OCI-LY7 (cell line): ENCODE measurements at places on chromosomes 4 and X.

- no peak for DNase-seq
Measured at GRCh38 chrX:793216-793770, 162.7 kb downstream of the SHOX start.

DNA sequence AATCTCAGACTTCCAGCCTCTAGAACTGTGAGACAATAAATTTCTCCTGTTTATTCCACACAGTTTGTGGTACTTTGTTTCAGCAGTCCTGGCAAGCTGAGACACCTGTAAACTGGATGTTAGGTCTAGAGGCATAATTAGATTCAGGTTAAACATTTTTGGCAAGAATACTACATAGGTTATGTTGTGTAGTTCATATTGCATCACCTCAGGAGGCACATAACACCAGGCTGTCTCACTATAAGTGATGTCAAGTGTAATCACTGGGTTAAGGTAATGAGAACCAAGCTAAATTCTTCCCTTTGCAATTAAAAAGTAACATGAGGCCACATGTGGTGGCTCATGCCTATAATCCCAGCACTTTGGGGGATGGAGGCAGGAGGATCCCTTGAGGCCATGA, 214.2 kb downstream of the ZNF674 start:
- DNase-seq = no peak

DNA sequence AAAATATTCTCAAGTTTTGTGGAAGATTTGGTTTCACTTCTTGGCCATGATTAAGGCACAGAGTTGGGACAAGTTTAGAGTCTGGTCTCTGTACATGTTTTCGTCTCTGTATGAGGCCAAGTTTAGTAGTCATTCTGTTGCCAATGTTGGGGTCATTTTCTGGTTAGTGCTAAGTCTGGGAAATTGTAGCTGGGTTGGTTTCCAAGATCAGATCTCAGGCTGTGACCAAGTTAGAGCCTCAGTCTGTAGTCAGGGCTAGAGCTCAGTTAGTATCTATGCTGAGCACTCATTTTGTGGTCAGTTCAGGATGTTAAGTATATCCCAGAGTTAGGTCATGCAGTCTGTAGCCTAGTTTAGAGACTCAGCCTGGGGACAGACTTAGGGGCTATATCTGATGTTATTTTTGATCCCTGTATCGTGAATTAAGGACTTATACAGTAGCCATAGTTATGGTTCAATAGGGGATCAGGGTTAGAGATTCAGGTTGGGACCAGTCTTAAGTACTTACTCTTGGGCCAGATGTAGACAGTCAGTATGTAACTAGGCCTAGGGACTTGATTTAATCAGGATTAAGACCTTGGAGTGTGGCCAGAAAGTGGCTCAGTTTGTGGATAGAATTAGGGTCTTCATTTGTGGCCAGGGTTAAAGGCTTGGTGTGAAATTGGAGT, 6.6 kb upstream of the ENOX2 start:
- no peak for DNase-seq

- no peak for DNase-seq
Measured at GRCh38 chr4:1402516-1403091, 3.6 kb downstream of the NKX1-1 start.

DNA sequence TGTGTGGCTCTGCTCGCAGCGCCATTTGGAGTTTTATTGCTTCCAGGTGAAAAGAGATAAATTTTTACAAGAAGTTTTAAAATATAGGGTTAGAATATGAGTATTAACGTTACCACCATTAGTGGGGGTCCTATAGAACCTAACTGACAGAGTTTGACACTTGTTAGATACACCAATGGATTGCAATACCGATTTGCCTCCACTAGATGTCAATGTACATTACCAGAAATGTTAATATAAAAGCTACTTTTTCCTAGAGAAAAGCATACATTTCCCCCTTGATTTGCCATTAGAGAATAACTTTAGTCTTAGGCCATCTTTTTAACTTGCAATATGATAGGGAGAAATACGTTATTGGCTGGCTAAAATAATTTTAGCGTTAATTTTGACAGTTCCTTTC, 108.4 kb downstream of the LINC00632 start:
- peak; percentile 58 for DNase-seq

- no peak for DNase-seq
Measured at GRCh38 chrX:84118769-84119168, 69.2 kb downstream of the RPS6KA6 start.

- no peak for DNase-seq
Measured at GRCh38 chr4:81422595-81422994, 49.1 kb downstream of the RASGEF1B start.

DNA sequence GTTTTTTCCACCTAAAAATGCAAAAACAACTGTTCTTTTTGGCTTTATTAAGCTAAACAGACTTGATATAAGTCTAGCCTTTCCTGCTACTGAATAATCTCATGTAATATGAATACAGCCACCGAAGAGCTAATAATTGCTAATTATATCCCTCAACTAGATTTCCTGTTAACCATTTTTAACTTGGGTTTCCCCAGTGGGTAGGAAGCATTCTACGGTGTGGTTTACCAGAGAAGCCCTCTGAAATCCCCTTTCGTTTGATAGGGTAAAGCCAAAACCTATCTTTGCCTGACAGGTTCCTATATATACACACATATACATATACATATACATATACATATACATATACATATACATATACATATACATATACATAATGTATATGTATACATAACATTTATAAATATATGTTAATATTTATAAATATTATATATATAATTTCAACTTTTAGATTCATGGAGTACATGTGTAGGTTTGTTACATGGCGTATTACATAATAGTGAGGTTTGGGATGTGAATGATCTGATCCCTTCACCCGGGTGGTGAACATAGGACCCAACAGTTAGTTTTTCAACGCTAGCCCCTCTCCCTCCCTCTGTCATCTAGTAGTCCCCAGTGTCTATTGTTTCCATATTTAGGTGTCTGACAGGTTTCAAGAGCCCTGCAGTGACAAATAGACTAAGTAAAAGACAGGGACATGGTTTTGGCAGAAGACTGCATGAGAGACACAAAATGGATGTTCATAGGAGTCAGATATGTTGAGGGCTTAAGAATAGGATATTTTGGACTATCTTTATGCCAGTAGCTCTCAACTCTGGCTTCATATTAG, 62.4 kb downstream of the ATXN3L start:
- no peak for DNase-seq

- DNase-seq = peak; percentile 67
Measured at GRCh38 chr4:77052352-77052751, 23.4 kb downstream of the CCNI start.

DNA sequence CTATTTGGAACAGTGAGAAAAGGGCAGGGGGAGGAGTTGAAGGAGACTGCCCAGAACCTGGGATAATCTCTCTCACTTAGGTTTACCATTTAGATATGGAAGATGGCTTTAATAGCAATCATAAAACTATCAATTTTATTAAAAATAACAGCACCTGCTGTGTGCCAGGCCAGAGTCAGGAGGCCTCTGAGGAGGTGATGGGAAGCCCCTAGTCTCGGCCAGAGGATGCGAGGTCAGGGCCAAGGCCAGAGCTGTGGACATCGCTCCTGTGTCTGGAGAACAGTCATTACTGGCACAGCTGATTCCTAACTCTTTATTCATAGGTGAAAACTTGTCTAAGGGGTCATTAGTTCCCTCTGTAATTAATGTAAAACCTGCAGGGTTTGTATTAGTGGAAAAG, 4.2 kb upstream of the IQSEC2 start:
- no peak for DNase-seq

DNA sequence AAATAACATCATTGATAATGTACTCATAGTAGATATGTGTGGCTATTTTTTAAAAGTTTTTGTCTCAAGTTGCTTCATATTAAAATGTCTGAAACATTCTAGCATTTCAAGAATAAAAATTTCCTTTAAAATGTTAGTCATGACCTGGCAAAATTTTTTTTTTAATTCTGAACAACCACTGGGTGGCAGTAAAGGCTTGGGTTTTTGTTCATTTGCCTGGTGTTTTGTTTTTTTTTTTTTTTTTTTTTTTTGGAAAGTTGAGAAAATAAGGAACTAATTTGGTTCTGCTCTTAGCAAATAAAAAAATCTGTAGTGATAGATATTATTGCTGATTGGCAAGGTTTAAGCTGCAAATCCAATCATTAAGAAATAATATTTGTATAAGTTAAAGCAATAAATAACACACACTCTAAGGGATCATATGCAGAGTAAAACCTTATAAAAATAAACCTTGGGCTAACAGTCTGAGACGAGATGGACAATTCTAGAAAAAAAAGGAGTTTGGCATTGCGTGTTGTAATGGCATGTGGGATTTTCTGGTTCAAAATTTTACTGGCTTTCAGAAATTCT, 81.4 kb downstream of the CEP44 start:
- peak; percentile 42 for DNase-seq

DNA sequence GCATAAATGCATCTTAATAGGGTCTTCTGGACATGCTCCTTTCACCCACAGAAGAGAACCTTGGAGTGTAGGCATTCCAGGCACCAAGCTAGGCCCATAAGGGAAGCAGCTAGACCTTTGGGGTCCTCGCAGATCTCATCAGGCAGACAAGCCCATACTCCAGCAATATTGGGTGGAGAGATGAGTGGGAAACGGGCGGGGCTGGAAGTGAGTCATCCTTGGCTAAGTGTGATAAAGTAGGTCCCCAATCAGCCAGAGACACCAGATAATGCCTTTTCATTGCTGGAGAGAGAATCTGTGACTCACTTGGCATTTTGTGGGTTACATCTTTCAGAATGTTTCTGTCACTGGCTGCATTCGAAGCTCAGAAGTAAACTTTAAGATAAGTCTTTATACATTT, 133.3 kb upstream of the MBNL3 start:
- DNase-seq = no peak

- DNase-seq = no peak
Measured at GRCh38 chrX:120029354-120029753, 48.1 kb downstream of the RHOXF2B start.

- no peak for DNase-seq
Measured at GRCh38 chr4:176210579-176211296, 15.4 kb upstream of the SPATA4 start.

GRCh38 chr4:143374771-143375170, 38.1 kb downstream of the GAB1 start:
- no peak for DNase-seq
